Mesothelial cell of epicardium (in vitro differentiated cells): ENCODE measurements at places on chromosomes 13 and 19.
A peak's percentile ranks its signal among the peaks of the same experiment; 100 is the strongest.

- DNase-seq, result no peak
- H3K27me3 ChIP-seq, result no peaks in the 10 kb centered on the region
- peaks cover 8% of the 10 kb centered on the region for H3K36me3 ChIP-seq
- peaks cover 12% of the 10 kb centered on the region for H3K4me1 ChIP-seq
Observed at GRCh38 chr19:36182612-36183244, 30.5 kb upstream of the COX7A1 start.

GRCh38 chr19:41774515-41774980 lies 19.2 kb downstream of the CEACAM6 start:
- no peaks in the 10 kb centered on the region for H3K36me3 ChIP-seq
- no peaks in the 10 kb centered on the region for H3K4me1 ChIP-seq
- no peak overlapping the region for H3K27ac ChIP-seq

GRCh38 chr13:37039896-37040295 lies 19.6 kb downstream of the SUPT20H start:
- DNase-seq, result no peak
- peaks cover 56% of the 10 kb centered on the region for H3K36me3 ChIP-seq
- no peaks in the 10 kb centered on the region for H3K27me3 ChIP-seq
- no peak overlapping the region for H3K4me3 ChIP-seq

DNA sequence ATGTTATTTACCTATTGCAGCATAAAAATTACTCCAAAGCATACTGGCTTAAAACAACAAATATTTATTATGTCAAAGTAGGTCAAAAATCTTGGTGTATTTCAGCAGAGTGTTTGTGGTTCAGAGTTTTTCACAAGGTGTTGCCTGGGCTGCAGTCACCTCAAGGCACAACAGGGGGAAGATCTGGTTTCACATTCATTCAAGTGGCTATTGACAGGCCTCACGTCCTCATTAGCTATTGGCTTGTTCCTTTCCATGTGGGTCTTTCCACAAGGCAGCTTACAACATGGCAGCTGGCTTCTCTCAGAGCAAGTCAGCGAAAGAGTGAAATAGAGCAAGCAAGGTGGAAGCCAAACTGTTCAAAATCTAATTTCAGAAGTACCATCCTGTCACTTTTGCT lies 602.9 kb downstream of the OLFM4 start:
- no peak overlapping the region for H3K27ac ChIP-seq
- H3K36me3 ChIP-seq, result no peaks in the 10 kb centered on the region
- H3K27me3 ChIP-seq, result peaks cover 3% of the 10 kb centered on the region
- no peak for DNase-seq

- peak overlapping the region; percentile 49 for H3K4me3 ChIP-seq
- no peak for DNase-seq
Observed at GRCh38 chr19:1130771-1131717, 27.2 kb downstream of the GPX4 start.

DNA sequence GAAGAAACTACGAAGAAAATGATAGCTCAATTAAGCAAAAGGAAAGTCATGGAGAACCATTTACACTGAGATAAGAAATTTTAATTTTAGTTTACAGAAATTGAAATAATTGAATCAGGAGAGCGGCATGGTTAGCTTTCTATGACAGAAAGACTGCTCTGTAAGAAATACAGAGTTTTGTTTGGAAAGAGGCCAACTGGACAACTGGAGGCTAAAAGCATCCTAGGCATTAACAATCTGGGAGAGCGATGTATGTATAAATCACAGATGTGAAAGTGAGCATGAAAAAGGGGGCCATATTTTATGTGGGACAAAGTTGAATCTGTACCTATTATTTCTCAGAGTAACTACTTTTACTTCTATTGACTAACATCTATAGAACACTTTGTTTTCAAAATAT lies 1608.8 kb upstream of the PCDH20 start:
- peak overlapping the region; percentile 50 for H3K27ac ChIP-seq
- no peaks in the 10 kb centered on the region for H3K36me3 ChIP-seq
- DNase-seq, result no peak
- no peaks in the 10 kb centered on the region for H3K27me3 ChIP-seq
- peaks cover 40% of the 10 kb centered on the region for H3K4me1 ChIP-seq
- no peak overlapping the region for H3K4me3 ChIP-seq
